ENCODE measurements at places on chromosomes 4 and X.

- no peak for DNase-seq
Observed at GRCh38 chrX:145506214-145506613, 258.9 kb downstream of the SPANXN1 start.

DNA sequence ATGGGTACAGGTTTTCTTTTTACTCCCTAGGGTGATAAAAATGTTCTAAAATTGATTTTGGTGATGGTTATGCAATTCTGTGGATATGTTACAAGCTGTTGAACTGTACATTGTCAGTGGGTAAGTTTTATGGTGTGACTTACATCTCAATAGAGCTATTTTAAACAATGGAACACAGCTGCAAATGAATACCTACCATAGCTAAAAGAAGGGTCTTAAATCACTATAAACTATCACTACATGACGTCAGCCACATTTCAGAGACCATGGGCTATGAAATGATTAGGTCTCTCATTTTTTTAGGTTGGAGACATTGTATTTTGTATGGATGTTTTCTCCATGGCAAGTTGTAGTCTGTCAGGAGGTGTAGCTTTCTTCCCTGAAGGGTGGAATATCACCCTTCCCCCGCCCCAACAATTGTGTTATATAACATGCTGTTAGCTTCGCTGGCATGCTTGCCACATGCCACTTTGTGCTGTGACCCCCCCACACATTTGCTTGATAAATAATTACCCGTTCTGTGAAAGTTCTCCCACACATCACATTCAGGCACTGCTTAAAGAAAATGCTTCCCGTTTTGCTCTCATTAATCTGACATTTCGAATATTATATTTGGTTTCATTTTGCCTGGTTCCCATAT lies 159.7 kb downstream of the ARHGAP10 start:
- DNase-seq: no peak

DNA sequence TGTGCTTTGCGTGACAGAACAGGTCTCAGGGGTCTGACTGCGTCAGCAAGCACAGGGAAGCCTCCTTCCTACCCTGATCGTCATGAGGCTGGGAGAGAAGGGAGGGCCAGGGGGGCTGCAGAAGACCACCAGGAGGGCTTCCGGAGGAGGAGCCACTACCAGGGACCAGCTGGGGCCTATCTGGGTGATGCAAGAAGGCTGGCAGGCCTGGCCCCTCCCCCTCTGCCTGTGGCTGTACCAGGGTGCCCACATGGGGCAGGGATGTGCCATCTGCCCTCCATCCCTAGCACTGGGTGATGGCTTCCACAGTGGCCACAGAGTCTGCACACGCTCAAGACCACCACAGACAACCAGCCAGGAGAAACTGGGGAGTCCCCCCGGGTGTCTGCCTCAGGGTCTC lies 116.4 kb upstream of the NKX1-1 start:
- DNase-seq: no peak

DNA sequence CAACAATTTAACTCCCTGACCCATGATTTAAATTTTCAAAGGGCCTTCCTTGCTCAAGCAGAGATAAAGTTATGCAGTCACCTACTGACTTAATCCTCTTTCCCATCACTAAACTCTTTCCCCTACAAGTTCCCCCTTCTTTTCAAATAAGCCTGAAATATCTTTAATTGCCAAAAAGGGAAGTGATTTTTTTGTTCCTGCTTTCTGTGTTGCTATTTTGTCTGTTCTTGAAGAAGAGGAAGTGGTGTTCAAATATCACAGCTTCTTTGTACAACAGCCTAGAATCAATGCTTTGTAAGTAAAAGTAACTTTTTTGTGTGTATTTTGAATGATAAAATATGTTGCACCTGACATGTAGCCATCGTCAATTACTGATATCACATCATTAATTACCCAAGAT lies 595.9 kb downstream of the CENPC start:
- DNase-seq: no peak

GRCh38 chrX:133249266-133250058 lies 31.3 kb upstream of the TFDP3 start:
- DNase-seq: no peak

DNA sequence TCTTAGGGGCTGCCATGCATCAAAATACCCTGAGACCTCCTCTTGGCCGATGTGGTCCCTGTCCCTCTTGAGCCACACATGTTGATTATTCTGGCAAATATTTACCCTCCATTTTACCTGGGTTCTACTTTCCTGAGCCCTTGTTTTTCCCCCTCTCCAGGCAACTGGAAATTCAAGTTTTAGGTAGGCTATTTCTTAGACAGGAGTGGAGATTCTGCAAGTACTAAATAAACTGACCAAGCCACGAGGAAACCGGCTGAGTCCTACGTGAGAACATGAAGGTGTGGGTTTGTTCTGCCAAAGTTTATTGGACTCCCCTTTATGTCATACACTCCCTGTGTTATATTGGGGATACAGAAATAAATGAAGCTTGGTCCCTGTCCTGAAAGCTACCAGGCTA lies 88.1 kb downstream of the RTL5 start:
- no peak for DNase-seq

DNA sequence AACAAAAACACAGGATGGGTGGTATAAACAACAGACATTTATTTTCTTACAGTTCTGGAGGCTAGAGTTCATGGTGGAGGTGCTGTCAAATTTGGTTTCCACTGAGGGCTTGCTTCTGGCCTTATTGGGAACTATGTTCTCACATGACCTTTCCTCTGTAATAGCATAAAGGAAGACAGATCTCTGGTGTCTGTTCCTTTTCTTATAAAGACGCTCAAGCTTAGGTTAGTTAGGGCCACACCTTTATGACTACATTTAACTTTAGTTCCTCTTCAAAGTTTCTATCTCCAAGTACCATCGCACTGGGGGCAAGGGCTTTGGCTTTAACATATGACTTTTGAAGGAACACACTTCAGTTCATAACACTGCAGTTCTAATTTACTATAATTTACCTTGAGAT lies 543.8 kb upstream of the CPEB2 start:
- no peak for DNase-seq

DNA sequence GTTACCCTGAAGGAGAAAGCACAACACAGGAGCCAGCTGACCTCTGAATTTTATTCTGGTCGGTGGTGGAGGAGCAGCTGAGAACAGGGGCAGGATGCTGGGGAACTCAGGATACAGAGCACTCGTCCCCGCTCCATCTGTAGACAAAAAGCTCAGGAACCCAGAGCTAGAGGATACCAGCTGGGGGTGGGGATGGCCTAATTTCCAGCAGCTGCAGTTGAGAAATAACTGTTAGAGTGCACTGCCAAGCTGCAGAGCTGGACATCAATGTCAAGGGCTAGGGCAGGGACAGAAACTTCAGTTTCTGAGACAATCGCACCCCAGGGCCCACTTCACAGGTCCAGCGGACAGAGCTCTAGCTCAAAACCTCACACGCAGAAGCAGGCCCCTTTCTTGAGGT lies 122.1 kb upstream of the GUCY1A1 start:
- DNase-seq: no peak

DNA sequence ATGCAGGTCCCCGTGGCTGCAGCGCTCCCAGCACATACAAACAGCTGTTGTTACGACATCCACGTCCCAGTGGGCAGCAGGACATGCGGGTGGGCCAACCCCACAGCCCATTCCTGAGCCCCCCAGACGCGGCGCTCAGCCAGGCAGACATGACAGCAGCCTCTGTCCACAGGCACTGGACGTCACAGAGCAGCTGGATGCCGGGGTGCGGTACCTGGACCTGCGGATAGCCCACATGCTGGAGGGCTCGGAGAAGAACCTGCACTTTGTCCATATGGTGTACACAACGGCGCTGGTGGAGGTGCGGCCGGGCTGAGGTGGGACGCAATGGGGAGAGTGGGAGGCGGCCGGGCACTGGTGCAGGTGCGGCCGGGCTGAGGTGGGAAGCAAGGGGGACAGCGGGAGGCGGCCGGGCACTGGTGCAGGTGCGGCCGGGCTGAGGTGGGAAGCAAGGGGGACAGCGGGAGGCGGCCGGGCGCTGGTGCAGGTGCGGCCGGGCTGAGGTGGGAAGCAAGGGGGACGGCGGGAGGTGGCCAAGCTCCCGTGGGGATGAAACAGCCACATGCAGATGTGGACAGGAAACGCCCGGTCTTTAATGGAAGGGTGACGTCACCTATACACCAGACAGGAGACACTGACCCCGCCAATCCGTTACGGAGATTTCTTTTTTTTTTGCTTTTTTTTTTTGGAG lies 9.4 kb downstream of the PLCXD1 start:
- peak; percentile 10 for DNase-seq

GRCh38 chr4:79450053-79450452 lies 42.0 kb upstream of the GK2 start:
- no peak for DNase-seq

Measured in activated CD8-positive, alpha-beta memory T cell treated with anti-CD3 and anti-CD28 coated beads, Interleukin-2, amount 50 U/mL, for 4 hours (primary cell).